ENCODE measurements at places on chromosomes 16 and 17.
A peak's percentile ranks its signal among the peaks of the same experiment; 100 is the strongest.

DNA sequence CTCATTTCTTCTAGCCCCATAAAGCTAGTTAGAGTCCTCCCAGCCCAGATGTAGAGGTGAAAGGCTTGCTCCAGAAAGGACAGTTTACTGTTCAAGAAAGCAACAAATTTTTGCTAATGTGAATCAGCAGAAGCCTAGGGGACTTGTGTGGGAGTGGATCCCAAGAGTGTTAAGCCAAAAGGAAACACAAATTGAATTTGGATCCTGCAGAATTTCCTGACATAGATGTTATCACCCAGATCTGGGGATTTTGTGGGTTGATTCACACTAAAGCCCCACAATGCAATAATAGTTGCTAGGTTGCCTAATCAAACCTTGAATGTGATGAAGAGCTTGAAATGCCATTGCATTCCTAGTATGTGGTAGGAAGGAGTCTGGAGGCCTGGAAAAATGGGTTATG, 135.2 kb upstream of the HS3ST3A1 start:
- DNase-seq, result no peak

DNA sequence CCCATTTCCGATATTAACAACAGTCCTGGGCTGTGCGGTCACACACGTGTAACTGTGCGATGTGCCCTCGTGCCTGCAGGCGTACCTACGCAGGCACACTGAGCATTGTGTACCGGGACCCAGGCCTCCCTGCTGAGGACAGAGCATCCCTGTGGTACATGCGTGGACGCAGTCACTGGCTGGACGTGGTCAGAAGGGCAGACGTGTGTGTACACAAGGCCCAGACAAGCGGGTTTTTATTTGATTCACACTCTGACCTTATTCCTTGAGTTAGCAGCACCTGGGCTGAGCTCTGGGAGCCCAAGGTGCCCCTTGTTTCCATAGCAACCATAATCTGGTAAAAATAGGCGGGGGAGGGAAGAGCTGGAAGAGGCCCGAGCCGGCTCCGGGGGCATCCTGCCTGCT, 19.5 kb downstream of the RAP1GAP2 start:
- DNase-seq, result no peak

DNA sequence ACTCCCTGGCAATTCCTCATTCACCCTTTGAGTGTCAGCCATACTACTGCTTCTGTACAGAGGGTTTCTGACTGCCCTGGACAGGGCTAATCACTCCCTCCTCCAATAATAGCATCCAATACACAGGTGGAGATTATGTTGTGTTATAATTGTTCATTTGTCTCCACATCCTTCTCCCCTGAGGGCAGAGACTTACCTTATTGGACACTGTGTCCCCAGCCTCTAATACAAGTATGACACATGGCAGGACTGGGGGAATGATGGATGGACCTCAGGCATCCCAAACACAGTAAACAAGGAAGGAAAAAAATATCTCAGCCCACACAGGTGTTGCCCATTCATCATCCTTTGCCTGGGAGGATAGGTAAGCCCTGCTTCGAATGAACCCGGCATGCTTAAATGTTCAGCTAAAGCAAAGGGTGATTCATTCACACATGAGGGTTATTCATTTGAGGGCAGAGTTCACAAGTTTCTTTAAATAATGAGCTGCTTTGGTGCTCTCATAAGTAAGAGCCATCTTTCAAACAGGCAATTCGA, 34.8 kb downstream of the MMD start:
- no peak for DNase-seq

DNA sequence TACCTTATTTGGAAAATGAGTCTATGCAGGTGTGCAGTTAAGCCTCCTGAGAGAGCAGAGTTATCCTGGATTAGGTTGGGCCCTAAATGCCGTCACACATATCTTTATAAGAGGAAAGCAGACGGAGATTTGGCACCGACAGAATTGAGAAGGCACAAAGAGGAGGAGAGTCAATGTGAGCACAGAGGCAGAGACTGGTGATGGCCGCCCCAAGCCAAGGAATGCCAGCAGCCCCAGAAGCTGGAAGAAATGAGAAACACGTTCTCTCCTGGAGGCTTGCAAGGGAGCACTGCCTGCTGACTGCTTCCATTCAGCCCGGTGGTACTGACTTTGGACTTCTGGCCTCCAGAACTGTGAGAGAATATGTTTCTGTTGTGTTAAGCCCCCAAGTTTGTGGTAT, 3.2 kb downstream of the SLC46A1 start:
- DNase-seq, result no peak

DNA sequence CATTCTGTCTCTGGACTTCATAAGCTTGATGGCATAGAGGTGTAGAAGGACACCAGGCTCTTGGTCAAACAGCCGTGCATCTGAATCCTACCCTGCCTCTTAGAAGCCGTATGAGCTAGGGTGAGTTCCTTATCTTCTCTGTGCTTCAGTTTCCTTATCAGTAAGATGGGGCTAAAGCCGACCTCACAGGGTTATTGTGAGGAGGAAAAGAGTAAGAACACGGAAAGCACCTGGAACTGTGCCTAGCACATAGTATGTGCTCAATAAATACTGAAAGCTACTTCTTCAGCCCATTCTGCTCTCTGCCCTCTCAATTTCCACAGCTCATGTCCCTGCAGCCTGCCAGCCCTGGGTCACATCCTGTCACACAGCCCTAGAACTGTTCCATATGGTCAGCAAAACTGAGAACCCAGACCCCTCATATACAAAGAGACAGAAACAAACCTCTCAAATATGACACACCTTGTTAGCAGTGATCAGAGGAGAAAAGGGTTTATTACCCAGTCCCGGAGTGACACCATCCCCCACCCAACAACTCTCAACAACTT, 17.0 kb upstream of the UBTF start:
- no peak for DNase-seq

GRCh38 chr17:3008336-3009288, 54.8 kb downstream of the OR1D5 start:
- DNase-seq, result no peak

- DNase-seq, result no peak
Measured at GRCh38 chr16:1343428-1344242, 8.0 kb downstream of the TSR3 start.

- DNase-seq, result no peak
Measured at GRCh38 chr16:685967-686366, 1.8 kb upstream of the JMJD8 start.

GRCh38 chr16:65142276-65142675, 20.4 kb upstream of the CDH11 start:
- no peak for DNase-seq

DNA sequence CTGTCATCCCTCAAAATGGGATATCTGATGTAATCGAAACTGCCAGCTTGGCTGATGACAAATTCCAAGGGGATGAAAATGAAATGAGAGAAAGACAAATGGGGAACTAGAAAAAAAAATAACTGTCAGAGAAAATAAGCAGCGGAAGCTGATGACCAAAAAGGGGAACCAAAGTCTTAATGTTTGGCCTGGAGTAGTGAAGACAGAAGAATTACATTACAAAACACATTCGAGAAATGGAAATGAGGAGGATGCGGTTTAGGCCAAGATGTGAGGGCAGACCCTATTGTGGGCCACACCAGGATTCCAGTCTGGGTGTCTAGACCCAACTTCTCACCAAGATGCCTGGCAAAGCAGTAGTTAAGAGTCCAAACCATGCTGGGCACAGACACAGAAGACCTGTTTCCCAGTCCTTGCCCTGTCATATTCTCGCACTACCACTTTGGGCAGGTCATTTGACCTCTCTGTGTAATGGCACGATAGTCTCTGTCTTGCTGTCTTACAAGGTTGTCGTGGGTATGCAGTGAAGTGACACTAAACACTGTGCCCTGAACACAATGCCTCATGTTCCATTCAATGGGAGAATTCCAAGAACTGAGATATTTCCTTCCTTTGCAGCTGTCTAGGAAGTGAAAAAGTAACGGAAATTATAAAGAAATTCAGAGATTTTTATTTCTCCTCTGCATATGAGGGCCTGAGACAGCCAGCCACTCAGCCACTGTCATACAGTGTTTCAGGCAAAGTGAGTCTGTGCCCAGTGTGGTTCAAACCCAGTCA, 12.3 kb upstream of the CCL2 start:
- no peak for DNase-seq

GRCh38 chr17:65332375-65332774, 195.2 kb downstream of the RGS9 start:
- no peak for DNase-seq

DNA sequence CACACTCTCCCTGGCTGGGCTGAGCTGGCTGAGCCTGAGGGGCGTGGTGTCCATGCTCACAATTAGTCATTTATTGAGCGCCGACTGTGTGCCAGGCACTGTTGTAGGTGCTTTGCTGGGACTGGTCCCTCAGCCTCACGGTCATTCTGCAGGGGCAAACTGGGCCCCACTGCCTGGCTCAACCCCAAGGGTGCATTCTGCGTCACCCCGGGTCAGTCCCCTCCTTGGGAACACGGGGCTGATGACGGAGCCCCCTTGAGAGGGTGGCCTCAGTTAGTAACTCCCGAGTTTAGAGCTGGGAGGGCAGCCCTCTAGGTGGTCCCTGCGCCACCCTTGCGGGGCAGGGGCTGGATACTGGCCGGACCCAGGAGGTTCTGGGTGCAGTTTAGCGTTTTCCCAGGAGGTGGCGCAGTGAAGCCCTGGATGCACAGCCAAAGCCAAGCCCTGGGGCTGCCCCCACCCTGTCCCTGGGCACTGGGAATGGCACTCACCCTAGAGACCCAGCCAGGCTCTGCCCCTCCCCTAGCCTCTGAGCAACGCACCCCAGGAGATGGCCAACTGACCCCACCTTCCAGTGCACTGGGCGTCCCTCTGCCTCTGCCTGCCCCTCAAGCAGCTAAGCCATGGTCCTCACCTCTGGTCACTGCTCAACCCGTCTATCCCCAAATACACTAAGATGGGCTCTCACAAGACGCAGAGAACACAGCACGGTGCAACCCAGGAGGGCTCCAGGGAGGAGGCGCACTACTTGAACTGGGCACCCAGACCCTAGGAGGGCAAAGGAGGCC, 243.2 kb upstream of the GSE1 start:
- DNase-seq, result peak; percentile 73

DNA sequence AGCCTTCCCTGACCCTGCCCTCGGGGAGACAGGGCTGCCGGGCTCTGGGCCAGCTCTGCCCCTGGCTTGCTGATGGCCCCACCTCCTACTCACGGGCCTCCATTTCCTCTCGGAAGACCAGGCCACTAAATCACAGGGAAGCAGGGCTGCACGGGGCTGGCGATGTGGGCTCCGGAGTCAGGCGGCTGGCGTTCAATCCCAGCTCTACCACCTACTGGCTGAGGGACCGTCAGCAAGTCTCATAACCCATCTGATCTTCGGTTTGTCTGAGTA, 113.4 kb downstream of the AMFR start:
- DNase-seq, result no peak

DNA sequence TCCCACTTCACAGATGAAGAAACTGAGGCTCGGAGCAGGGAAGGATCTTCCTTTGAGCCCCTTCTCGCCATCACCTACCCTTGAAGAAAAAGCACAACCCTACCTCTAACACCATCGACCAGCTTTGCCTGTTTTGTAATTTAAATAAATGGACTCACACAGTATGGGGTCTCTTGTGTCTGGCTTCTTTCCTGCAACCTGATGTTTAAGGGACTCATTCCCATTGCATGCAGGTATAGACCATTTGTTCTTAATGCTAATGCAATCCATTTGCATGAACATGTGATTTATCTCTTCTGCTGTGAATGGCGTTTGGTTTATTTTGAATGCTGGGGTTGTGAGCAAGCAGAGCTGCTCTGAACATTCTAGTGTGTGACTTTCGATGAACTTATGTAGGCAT, 150.8 kb upstream of the FOXF1 start:
- DNase-seq, result no peak

- DNase-seq, result no peak
Measured at GRCh38 chr17:31581491-31581890, 190.0 kb downstream of the RAB11FIP4 start.

DNA sequence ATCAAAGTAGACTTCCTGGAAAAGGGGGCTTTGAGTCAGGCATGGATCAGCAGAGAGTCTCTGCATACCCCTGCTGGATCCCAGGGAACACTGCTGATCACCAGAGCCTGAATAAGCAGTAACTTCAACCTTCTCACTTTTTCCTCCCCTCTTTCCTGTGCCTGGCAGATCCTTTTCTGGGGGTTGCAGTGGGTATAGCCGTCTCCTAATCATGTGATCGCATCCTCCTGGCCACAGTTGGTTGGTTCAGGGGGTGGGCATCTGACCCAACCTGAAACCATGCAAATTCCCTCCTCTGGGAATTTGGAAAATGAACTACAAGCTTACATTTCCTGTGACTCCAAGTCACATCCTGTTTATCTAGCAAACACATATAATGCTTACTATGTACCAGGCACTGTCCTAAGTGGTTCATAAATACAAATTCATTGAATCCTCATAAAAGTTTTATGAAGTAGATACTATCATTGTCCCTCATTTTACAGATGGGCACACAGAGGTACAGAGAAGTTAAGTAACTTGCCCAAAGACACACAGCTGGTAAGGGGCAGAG, 120.3 kb downstream of the AXIN2 start:
- no peak for DNase-seq

- DNase-seq, result no peak
Measured at GRCh38 chr16:57707331-57707730, 12.7 kb downstream of the DRC7 start.

DNA sequence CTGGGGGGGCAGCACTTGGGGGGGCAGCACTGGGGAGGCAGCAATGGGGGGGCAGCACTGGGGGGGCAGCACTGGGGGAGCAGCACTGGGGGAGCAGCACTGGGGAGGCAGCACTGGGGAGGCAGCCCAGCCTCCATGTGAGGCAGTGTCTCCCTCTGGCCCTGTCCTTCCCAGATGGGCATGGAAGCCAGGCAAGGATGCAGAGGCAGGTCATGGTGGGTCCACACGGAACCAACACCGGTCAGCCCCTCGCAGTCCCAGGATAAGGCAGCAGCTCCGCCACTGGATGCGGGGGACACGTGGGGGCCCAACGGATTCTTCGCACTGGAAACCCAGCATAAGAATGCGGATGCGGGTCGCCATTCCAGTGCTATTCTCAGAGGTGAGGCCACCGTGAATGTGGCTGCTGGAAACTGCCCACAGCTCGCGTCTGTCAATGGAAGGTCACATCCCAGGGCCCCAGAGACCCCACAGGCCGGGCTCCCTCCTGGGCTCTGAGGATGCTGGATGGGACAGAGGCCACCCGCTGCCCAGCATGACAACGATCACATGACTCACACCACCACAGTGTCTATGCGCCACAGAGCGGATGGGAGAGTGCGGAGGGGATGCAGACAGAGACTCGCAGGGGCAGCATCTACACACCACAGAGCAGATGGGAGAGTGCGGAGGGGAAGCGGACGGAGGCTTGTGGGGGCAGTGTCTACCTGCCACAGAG, 59.0 kb downstream of the LMF1 start:
- no peak for DNase-seq
